ENCODE measurements at places on chromosomes 2 and 18.

GRCh38 chr18:26459340-26459739 lies 89.0 kb downstream of the KCTD1 start:
- no peak for DNase-seq
- H3K27ac ChIP-seq = peak overlapping the region; percentile 40
- no peaks in the 10 kb centered on the region for H3K27me3 ChIP-seq
- H3K4me3 ChIP-seq = no peak overlapping the region

DNA sequence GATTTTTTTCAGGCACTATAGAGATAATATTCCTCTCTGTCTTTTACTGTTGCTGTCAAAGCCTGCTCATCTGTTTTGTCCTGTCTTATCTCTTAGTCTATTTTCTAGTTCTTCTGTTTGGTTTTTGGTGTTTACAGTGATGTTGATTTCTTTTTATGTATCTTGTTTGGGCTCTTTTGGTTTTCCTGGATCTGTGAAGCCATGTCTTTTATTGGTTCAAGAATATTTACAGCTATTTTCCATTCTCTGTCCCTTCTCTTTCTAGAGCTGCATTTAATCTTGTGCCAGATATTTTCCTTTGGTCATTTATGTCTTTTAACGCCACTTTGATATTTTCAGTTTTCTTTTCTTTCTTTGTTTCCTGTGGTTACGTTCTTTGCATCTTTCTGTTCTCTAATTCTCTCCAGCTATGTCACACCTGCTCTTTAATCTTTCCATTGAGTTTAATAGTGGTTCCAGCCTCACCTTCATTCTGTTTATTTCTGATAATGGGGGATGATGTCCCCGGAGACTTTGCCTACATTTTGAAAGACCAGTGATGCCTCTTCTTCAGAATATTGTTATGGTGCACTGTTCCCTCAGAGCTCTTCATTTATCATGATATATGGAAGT lies 32.0 kb downstream of the SMCHD1 start:
- H3K4me1 ChIP-seq = no peaks in the 10 kb centered on the region
- peaks cover 6% of the 10 kb centered on the region for H3K36me3 ChIP-seq
- no peak overlapping the region for H3K4me3 ChIP-seq
- H3K27ac ChIP-seq = no peak overlapping the region
- H3K27me3 ChIP-seq = no peaks in the 10 kb centered on the region

DNA sequence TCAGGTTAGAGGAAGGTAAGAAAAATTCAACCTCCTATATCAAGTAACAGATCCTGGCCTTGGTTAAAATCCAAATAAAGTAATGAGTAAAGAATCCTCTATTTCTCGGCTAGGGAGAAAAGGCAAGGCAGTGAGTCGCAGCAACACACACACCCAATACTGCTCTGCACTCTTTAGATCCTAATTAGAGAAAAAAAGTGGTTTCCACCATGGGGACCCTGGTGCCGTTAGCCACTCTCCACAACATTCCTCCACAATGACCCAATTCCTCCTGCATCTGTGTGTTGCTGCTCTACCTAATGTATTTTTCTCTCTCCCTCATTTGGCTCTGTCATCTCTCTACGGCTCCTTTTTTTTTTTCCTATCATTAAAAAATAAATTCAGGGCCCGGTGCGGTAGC lies 462.7 kb downstream of the METTL4 start:
- H3K27me3 ChIP-seq = no peaks in the 10 kb centered on the region
- H3K4me3 ChIP-seq = no peak overlapping the region
- no peaks in the 10 kb centered on the region for H3K36me3 ChIP-seq
- H3K27ac ChIP-seq = no peak overlapping the region
- DNase-seq = peak; percentile 71

DNA sequence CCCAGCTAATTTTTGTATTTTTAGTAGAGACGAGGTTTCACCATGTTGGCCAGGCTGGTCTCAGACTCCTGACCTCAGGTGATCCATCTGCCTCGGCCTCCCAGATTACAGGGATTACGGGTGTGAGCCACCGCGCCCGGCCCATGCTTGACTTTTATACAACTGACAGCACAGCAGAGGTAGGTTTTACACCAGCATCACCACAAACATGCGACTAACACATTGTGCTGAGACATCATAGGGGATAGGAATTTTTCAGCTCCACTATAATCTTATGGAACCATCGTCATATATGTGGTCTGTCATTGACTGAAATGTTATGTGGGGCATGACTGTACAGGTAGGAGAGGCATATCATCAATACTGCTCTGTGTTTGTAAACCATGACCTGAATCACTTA lies 122.1 kb downstream of the THADA start:
- peaks cover 2% of the 10 kb centered on the region for H3K36me3 ChIP-seq
- no peaks in the 10 kb centered on the region for H3K27me3 ChIP-seq
- H3K4me1 ChIP-seq = no peaks in the 10 kb centered on the region
- no peak overlapping the region for H3K4me3 ChIP-seq

DNA sequence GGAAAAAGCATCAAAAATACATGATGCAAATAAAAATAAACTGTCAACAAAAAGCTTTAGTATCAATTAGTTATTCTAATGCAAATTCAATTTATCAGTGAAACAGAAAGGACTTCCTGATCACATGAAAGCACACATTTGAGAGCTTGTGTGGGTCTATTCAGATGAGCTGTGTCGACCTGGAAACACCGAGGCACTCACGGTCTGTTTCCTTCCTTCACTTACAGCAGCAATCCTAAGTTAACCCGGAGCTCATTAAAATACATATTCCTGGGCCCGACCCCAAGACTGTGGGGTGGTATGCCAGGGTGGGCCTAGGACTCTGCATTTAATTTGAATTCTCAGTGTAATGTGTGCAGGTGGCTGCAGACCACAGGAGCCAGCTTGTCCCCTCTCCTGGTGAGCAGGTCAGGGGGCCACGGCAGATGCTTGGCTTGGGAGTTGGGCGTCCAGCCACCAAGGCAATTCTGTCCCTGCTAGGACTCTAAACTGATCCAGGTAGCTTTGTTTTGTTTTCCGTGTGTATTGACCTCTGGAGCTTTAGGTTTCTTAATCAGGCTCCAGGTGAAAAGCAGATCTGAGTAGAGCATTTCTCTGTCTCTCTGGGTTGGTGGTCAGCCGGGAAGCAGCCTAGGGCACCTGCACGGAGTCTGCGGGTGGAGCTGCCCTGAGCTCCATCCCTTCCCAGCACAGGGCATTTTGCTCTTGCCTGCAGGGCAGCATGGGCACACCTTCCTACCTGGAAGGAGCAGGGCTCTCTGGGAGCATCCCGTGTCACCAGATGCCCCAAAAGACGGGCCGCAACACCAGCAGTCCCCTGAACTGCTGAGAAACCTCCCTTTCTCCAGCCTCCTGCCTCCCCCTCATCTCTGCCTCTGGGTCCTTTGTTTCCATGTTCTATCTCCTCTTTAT lies 9.0 kb downstream of the MBP start:
- H3K27ac ChIP-seq = no peak overlapping the region
- DNase-seq = no peak
- H3K27me3 ChIP-seq = no peaks in the 10 kb centered on the region
- no peak overlapping the region for H3K4me3 ChIP-seq
- H3K4me1 ChIP-seq = peaks cover 22% of the 10 kb centered on the region

DNA sequence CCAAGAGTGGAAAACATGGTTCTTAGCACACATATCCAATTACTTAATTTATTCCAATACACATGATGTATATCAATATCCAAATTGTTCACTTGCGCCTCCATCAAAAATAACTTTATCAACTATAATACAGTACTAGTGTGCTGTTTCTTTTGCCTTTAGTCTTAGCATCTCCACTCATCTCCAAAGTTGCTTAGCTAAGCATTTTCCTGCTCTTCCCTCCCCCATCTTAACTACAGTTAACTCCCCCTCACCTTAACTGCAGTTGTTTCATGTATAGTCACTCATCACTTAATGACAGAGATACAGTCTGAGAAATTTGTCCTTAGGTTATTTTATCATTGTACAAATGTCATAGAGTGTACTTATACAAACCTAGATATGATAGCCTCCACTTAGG lies 705.2 kb upstream of the LINC00305 start:
- H3K4me1 ChIP-seq = no peaks in the 10 kb centered on the region
- no peaks in the 10 kb centered on the region for H3K36me3 ChIP-seq
- no peak for DNase-seq
- no peak overlapping the region for H3K4me3 ChIP-seq
- H3K27ac ChIP-seq = no peak overlapping the region
- no peaks in the 10 kb centered on the region for H3K27me3 ChIP-seq

GRCh38 chr18:50014606-50015005 lies 180.3 kb downstream of the MYO5B start:
- no peak overlapping the region for H3K4me3 ChIP-seq
- H3K4me1 ChIP-seq = peaks cover 9% of the 10 kb centered on the region
- no peak for DNase-seq
- no peak overlapping the region for H3K27ac ChIP-seq
- no peaks in the 10 kb centered on the region for H3K36me3 ChIP-seq

- no peak overlapping the region for H3K4me3 ChIP-seq
- H3K36me3 ChIP-seq = no peaks in the 10 kb centered on the region
- DNase-seq = no peak
- H3K27me3 ChIP-seq = no peaks in the 10 kb centered on the region
Measured at GRCh38 chr2:8983571-8983970, 19.9 kb downstream of the MBOAT2 start.

- H3K27ac ChIP-seq = no peak overlapping the region
- H3K27me3 ChIP-seq = no peaks in the 10 kb centered on the region
- no peak for DNase-seq
- no peaks in the 10 kb centered on the region for H3K4me1 ChIP-seq
Measured at GRCh38 chr2:43262951-43263350, 36.5 kb upstream of the ZFP36L2 start.

- H3K4me1 ChIP-seq = no peaks in the 10 kb centered on the region
- no peaks in the 10 kb centered on the region for H3K27me3 ChIP-seq
- no peak overlapping the region for H3K4me3 ChIP-seq
- DNase-seq = no peak
- H3K36me3 ChIP-seq = peaks cover 3% of the 10 kb centered on the region
- no peak overlapping the region for H3K27ac ChIP-seq
Measured at GRCh38 chr2:25867396-25868003, 10.8 kb downstream of the ASXL2 start.

DNA sequence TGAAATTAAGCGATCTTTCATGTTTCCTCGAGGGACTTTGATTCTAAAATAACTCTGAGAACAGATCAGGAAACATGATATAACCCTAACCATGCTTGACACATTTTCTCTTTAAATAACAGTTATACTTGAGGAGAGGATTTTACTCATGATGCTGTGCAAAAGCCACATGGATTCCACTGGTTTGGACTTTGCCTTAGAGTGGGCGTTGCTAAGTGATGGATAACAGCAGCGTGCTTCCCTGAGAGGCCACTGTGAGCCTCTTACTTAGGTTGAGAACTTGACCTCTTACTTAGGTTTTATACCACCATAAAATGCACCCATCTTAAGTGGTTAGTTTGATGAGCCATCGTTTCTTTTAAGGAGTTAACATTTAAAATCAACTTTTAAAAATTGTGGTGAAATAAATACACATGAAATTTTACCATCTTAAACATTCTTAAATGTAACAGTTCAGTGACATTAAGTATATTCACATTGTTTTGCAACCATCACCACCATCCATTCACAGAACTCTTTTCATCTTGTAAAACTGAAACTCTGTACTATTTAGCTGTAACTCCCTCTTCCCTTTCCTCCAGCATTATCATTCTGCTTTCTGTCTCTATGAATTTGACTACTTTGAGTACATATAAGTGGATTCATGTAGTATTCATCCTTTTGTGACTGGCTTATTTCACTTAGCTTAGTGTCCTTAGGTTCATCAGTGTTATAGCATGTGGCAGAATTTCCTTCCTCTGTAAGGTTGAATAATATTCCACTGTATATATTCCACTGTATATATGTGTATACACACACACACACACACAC lies 22.6 kb downstream of the ANXA4 start:
- no peaks in the 10 kb centered on the region for H3K36me3 ChIP-seq
- no peak overlapping the region for H3K4me3 ChIP-seq
- peaks cover 7% of the 10 kb centered on the region for H3K4me1 ChIP-seq
- DNase-seq = peak; percentile 49
- H3K27me3 ChIP-seq = no peaks in the 10 kb centered on the region
- no peak overlapping the region for H3K27ac ChIP-seq

GRCh38 chr2:190267302-190267701 lies 52.3 kb downstream of the HIBCH start:
- no peaks in the 10 kb centered on the region for H3K36me3 ChIP-seq
- H3K27me3 ChIP-seq = no peaks in the 10 kb centered on the region
- H3K27ac ChIP-seq = peak overlapping the region; percentile 57
- DNase-seq = peak; percentile 84
- peaks cover 8% of the 10 kb centered on the region for H3K4me1 ChIP-seq

- H3K4me1 ChIP-seq = no peaks in the 10 kb centered on the region
- H3K36me3 ChIP-seq = no peaks in the 10 kb centered on the region
- H3K27me3 ChIP-seq = peaks cover 2% of the 10 kb centered on the region
- DNase-seq = no peak
- H3K27ac ChIP-seq = no peak overlapping the region
Measured at GRCh38 chr2:236986524-236987330, 99.0 kb upstream of the COPS8 start.

GRCh38 chr2:222479859-222480258 lies 55.5 kb downstream of the SGPP2 start:
- H3K27ac ChIP-seq = no peak overlapping the region
- peaks cover 7% of the 10 kb centered on the region for H3K27me3 ChIP-seq
- no peaks in the 10 kb centered on the region for H3K36me3 ChIP-seq
- no peaks in the 10 kb centered on the region for H3K4me1 ChIP-seq
- no peak for DNase-seq
- H3K4me3 ChIP-seq = no peak overlapping the region

GRCh38 chr2:112483042-112483473 lies 1.1 kb downstream of the TTL start:
- peaks cover 12% of the 10 kb centered on the region for H3K4me1 ChIP-seq
- H3K4me3 ChIP-seq = peak overlapping the region; percentile 94
- peaks cover 8% of the 10 kb centered on the region for H3K36me3 ChIP-seq
- H3K27me3 ChIP-seq = no peaks in the 10 kb centered on the region

GRCh38 chr2:212495046-212495445 lies 43.6 kb downstream of the ERBB4 start:
- H3K36me3 ChIP-seq = no peaks in the 10 kb centered on the region
- H3K27ac ChIP-seq = no peak overlapping the region
- no peaks in the 10 kb centered on the region for H3K4me1 ChIP-seq
- H3K27me3 ChIP-seq = no peaks in the 10 kb centered on the region

Data from astrocyte (in vitro differentiated cells and primary cell).